Common myeloid progenitor, CD34-positive (primary cell): ENCODE measurements at places on chromosomes 2 and 18.

DNA sequence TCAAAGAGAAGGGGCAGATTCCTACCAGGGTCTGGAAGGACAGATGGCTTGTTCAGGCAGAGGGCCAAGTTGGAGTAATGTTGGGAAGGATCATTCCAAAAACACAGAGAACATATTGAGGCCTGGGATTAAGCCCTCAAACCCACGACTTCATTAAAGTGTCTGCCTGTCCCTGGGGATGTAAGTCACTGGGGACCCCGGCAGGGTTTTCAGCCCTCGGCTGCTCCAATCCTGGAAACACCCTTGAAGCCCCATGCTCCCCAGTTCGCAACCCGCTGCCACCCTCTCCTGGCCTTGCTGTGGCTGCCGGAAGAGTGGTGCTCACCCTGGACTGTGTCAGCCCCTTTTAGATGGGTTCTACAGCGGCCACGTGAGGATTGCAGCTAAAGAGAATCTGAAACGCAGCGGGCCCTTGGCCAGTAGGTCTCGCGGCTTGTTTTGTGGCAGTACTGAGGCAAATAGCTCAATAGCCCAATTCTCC, 79.9 kb downstream of the EPAS1 start:
- no peaks in the 10 kb centered on the region for H3K4me1 ChIP-seq
- no peaks in the 10 kb centered on the region for H3K36me3 ChIP-seq

GRCh38 chr2:19864381-19864780, 37.4 kb downstream of the TTC32 start:
- no peaks in the 10 kb centered on the region for H3K36me3 ChIP-seq
- no peak overlapping the region for H3K4me3 ChIP-seq
- H3K27ac ChIP-seq, result no peak overlapping the region
- no peak for DNase-seq

GRCh38 chr18:9095297-9096006, 7.0 kb upstream of the NDUFV2 start:
- H3K4me3 ChIP-seq, result peak overlapping the region; percentile 10
- H3K4me1 ChIP-seq, result peaks cover 46% of the 10 kb centered on the region
- no peaks in the 10 kb centered on the region for H3K36me3 ChIP-seq
- no peaks in the 10 kb centered on the region for H3K27me3 ChIP-seq

- H3K36me3 ChIP-seq, result no peaks in the 10 kb centered on the region
- H3K4me3 ChIP-seq, result no peak overlapping the region
- H3K4me1 ChIP-seq, result no peaks in the 10 kb centered on the region
- no peak overlapping the region for H3K27ac ChIP-seq
- no peaks in the 10 kb centered on the region for H3K27me3 ChIP-seq
- DNase-seq, result no peak
Observed at GRCh38 chr2:22887845-22888244, 497.1 kb upstream of the KLHL29 start.

- no peaks in the 10 kb centered on the region for H3K27me3 ChIP-seq
- no peak overlapping the region for H3K4me3 ChIP-seq
- no peak overlapping the region for H3K27ac ChIP-seq
- DNase-seq, result no peak
- no peaks in the 10 kb centered on the region for H3K4me1 ChIP-seq
Observed at GRCh38 chr2:206713746-206714145, 4.5 kb downstream of the DYTN start.

DNA sequence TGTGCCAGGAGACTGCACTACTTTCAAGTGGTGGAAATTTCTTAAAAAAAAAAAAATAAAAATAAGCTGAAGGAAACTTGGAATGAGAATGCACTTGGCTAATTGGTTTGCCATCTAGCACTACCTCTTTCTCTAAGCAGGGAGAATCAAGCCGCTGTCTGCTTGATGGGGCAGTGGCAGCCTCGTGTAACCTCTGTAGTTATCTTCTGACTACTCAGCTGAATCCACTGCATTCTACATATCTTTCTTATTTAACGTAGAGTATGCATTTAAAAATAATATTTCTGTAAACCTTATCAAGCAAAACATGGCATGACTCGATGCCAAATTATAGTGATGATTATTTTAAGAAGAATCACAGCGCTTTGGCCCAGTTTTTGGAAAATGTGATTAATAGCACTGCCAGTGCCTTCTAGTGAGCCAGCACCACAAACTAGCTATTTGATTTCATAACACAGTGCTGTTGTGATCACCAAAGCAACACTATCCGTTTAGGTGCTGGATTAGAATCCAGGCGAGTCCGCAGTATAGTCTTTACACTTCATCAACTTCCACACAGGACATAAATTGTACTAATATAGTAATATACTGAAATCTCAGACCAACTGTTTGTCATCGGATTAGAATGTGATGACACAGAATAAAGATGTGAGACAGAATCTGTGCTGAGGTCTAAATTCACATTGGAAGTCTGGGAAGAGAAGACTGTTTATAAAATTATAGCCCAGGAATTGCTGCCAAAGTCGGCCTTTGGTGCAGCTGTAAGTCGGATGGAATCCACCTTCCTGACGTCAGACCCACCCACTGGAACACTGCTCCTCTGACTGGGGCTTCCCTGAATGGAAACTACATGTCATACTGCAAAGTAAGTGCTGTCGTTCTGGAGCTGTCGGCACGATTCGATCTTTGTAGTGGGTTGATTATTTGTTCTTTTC, 136.5 kb upstream of the ETAA1 start:
- H3K27ac ChIP-seq, result no peak overlapping the region
- no peak overlapping the region for H3K4me3 ChIP-seq
- H3K27me3 ChIP-seq, result no peaks in the 10 kb centered on the region
- DNase-seq, result no peak
- H3K36me3 ChIP-seq, result no peaks in the 10 kb centered on the region
- no peaks in the 10 kb centered on the region for H3K4me1 ChIP-seq

GRCh38 chr2:8685697-8686358, 4.0 kb downstream of the ID2 start:
- H3K27ac ChIP-seq, result no peak overlapping the region
- H3K4me3 ChIP-seq, result peak overlapping the region; percentile 75
- peak; percentile 65 for DNase-seq
- H3K27me3 ChIP-seq, result no peaks in the 10 kb centered on the region
- peaks cover 38% of the 10 kb centered on the region for H3K4me1 ChIP-seq

DNA sequence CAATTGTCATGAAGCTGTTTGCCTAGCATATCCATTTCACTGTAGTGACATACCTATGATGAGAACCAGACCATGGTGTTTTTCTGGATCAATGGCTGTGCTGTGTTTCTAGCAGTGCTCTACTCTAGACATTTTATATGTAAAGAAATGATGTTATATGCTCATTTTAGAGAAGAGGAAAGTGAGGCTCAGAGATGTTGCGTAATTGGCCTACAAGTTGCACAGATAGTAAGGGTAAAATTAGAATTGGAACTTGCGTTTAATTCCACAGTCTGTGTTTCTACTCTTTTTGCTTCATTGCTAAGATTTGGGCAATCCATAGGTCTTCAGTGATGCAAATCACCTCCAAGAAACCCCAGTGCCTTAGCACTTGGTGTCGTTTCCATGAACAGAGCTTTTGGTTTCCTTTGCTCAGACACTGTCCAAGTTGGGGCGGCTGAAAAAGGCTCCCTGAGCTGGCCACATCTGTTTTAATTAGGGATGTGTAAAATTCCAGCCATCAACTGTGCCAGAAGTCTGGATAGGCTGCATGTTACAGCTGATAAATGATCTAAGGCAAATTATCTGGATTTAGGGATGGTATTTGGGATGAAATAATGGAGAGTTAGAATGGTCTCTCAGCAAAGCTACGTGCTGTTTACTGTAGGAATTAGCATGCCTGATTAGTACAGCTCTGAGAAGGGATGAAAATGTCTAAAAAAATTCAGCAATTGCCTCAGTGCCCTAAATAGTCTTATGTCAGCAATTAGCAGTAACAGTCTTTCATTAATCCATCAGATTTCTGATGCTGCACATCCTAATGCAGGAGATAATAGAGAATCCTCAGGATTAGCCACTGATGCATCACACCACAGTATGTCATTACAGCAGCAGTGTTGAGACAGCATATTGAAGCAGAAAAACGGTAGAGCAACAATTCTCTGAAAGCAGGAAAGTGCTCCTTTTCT, 65.3 kb downstream of the PTPRM start:
- no peaks in the 10 kb centered on the region for H3K4me1 ChIP-seq
- H3K36me3 ChIP-seq, result no peaks in the 10 kb centered on the region
- no peak for DNase-seq
- no peak overlapping the region for H3K4me3 ChIP-seq
- no peak overlapping the region for H3K27ac ChIP-seq
- no peaks in the 10 kb centered on the region for H3K27me3 ChIP-seq

DNA sequence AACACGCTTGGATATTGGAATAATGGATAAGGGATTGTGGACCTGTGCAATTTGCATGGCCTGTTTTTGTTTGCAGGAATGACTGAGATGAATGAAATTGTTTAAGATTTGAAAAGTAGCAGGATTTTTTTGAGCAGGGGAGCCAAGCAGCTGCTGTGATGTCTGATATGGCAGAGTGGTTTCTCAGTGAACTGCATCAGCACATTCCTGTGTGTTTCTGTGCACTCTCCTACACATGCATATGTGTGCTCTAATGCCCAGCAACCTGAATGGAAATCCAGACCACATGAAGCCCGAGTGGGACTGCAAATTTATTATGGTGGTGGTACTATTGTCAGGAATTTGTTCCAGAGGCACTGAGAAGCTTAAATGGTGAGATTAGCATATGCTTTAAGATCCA, 161.7 kb downstream of the PARD3B start:
- no peaks in the 10 kb centered on the region for H3K4me1 ChIP-seq
- H3K36me3 ChIP-seq, result no peaks in the 10 kb centered on the region
- H3K4me3 ChIP-seq, result no peak overlapping the region
- no peak overlapping the region for H3K27ac ChIP-seq
- no peaks in the 10 kb centered on the region for H3K27me3 ChIP-seq

GRCh38 chr2:190786404-190787166, 94.0 kb upstream of the GLS start:
- H3K27ac ChIP-seq, result no peak overlapping the region
- no peak overlapping the region for H3K4me3 ChIP-seq

DNA sequence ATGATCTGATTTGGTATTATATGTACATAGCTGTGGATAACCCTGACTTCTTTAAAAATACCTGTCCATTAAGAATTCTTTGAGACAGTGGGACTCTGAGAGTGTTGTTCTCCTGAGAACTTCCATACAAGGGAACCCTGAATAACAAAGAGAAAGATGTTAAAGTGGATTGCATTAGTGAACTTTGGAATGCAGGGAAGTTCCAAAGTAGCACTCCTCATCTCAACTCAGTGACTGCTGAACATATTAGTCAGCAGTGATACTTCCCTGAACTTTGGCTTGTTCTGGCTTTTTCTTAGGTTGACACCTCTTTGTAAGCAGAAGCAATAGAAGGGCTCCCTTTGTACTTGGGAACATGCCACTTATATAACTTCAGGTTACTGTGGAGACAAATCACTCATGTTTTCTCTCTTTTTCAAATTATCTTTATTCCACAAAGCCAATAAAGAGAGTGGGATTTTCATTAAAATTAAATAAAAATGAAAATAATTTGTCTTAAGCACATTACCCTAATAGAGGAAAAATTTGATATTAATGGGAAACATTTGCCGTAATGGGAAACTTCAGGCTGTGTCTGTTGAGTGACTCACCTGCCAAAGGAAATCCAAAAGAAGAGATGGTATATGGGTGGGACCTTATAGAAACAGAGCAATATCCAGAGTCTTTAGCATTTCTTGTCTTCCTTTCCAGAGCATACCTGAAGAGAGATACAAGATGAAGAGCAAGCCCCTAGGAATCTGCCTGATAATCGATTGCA, 33.3 kb downstream of the CFLAR start:
- no peak overlapping the region for H3K27ac ChIP-seq
- H3K27me3 ChIP-seq, result no peaks in the 10 kb centered on the region
- H3K4me3 ChIP-seq, result no peak overlapping the region
- H3K4me1 ChIP-seq, result no peaks in the 10 kb centered on the region

DNA sequence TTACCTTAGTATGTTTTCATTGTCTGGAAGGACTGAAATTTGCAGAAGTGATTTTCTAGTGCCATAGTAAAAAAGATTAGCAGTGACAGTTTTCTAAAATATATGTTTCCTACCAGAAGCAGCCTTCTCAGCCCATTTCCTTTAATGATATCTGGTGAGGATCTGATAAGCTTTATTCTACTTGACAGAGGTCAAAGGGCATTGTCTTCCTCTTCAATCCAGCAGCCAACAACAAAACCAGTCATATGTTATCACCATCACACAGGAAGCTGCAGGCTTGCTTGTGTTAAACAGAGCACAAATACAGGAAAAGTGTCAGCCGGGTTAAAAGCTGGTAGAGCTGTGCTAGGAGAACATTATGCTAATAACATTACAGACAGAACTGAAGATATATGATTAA, 35.6 kb upstream of the ZSWIM2 start:
- peaks cover 50% of the 10 kb centered on the region for H3K4me1 ChIP-seq
- H3K4me3 ChIP-seq, result no peak overlapping the region
- H3K27ac ChIP-seq, result peak overlapping the region; percentile 48

GRCh38 chr2:152097801-152098495, 896 bp downstream of the CACNB4 start:
- H3K36me3 ChIP-seq, result no peaks in the 10 kb centered on the region
- peak; percentile 29 for DNase-seq
- peak overlapping the region; percentile 79 for H3K4me3 ChIP-seq
- no peak overlapping the region for H3K27ac ChIP-seq
- peaks cover 42% of the 10 kb centered on the region for H3K27me3 ChIP-seq

GRCh38 chr2:46390036-46390435, 89.3 kb upstream of the TMEM247 start:
- peaks cover 28% of the 10 kb centered on the region for H3K4me1 ChIP-seq
- H3K27ac ChIP-seq, result no peak overlapping the region
- no peaks in the 10 kb centered on the region for H3K36me3 ChIP-seq
- no peak for DNase-seq
- no peak overlapping the region for H3K4me3 ChIP-seq

GRCh38 chr2:219636941-219637841, 9.8 kb downstream of the SLC4A3 start:
- peaks cover 4% of the 10 kb centered on the region for H3K27me3 ChIP-seq
- no peaks in the 10 kb centered on the region for H3K36me3 ChIP-seq
- no peak overlapping the region for H3K4me3 ChIP-seq
- H3K27ac ChIP-seq, result no peak overlapping the region
- DNase-seq, result no peak

DNA sequence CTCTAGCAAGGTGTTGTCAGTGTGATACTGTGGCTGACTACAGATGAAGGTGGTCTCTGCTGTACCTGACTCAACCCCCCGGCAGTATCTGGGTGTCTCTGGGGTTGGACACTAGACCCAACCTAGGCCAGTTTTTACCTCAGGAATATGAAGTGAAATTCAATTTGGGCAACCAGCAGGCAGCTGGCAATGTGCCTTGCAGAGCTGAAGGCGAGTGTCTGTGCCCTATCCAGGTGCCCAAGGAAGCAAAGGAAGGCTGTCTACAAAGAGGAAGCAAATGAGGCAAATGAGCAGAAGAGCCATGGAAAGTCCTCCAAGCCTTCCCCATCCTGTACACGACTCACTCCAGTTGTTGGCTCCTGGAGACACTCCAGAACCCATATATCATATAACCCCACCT, 264.6 kb upstream of the AGAP1 start:
- no peak overlapping the region for H3K4me3 ChIP-seq
- peaks cover 83% of the 10 kb centered on the region for H3K27me3 ChIP-seq
- H3K27ac ChIP-seq, result no peak overlapping the region
- no peaks in the 10 kb centered on the region for H3K36me3 ChIP-seq
- DNase-seq, result no peak

- DNase-seq, result no peak
- H3K27ac ChIP-seq, result no peak overlapping the region
- H3K4me3 ChIP-seq, result no peak overlapping the region
- peaks cover 2% of the 10 kb centered on the region for H3K4me1 ChIP-seq
- H3K27me3 ChIP-seq, result no peaks in the 10 kb centered on the region
- no peaks in the 10 kb centered on the region for H3K36me3 ChIP-seq
Observed at GRCh38 chr18:35512761-35513160, 15.0 kb upstream of the INO80C start.

GRCh38 chr2:149692961-149693396, 105.4 kb upstream of the MMADHC start:
- H3K27me3 ChIP-seq, result no peaks in the 10 kb centered on the region
- DNase-seq, result no peak
- H3K27ac ChIP-seq, result no peak overlapping the region
- H3K36me3 ChIP-seq, result no peaks in the 10 kb centered on the region
